Osteoblast (primary cell): ENCODE measurements at places on chromosomes 13 and 19. TPM values are rescaled to one million over a fixed set of nuclear protein-coding genes. Genes with fewer than 3 reads are reported as not detected.
A peak's percentile ranks its signal among the peaks of the same experiment; 100 is the strongest.

CNN1 gene
- 7.1 and 9.8 TPM in 2 replicates for total RNA-seq

GRCh38 chr13:93867481-93867880 is 612.0 kb downstream of the DCT start:
- no peak for DNase-seq
- H3K27ac ChIP-seq: no peak overlapping the region
- peaks cover 6% of the 10 kb centered on the region for H3K4me1 ChIP-seq
- no peak overlapping the region for H3K4me3 ChIP-seq

DNA sequence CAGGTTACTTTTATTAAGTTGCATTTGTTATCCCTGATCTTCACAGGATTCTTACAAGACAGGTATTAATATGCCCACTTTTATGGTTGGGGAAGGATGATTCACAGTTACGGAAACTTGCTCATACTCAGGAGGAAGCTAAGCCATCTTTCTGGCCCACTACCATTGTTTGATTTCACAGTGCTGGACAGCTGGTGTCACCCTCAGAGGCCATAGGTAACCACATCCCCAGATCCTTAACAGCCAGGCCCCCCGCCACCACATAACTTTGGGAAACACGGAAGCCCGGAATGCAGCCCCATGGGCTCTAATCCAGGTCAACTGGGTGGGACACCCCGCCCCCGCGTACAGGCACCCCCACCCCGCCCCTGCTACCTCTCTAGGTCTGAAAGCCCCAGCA is 119.7 kb downstream of the IRS2 start:
- H3K36me3 ChIP-seq: no peaks in the 10 kb centered on the region
- H3K27ac ChIP-seq: no peak overlapping the region
- H3K4me1 ChIP-seq: no peaks in the 10 kb centered on the region
- DNase-seq: no peak
- no peak overlapping the region for H3K4me3 ChIP-seq
- H3K27me3 ChIP-seq: no peaks in the 10 kb centered on the region

DNA sequence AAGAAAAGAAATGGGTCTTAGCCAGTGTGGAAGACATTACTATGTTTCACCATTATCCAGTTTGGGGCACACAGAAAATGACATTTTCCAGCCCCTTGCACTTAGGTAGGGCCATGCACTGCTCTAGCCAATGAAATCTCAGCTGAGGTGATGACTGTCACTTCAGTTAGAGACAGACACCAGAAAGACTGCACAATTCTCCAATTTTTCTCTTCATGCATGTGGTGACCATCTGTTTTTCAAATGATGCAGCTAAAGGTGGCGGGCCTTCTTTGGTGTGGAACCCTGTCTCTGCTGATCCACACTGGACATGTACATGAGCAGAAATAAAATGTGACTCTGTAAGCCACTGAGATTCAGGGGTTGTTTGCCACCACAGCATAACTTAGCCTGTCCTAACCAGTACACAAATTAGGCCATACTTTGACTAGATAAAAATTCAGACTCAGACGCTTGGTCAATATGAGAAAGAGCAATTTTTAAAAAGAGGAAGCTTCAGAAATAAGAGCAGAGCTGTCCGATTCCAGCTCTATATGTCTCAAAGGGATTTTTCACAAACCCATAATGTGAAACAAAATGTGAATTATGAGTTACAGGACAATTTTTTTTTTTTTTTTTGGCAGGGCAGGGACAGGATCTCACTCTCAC is 6.7 kb downstream of the ZNF565 start:
- no peak overlapping the region for H3K27ac ChIP-seq
- peaks cover 4% of the 10 kb centered on the region for H3K36me3 ChIP-seq
- H3K4me3 ChIP-seq: no peak overlapping the region
- no peaks in the 10 kb centered on the region for H3K27me3 ChIP-seq

SLC15A1 gene
- total RNA-seq: not detected in 2 replicates

GRCh38 chr19:47436712-47437401 is 17.5 kb upstream of the MEIS3 start:
- H3K4me3 ChIP-seq: no peak overlapping the region
- H3K27ac ChIP-seq: no peak overlapping the region
- peaks cover 5% of the 10 kb centered on the region for H3K27me3 ChIP-seq
- H3K4me1 ChIP-seq: no peaks in the 10 kb centered on the region
- peak; percentile 93 for DNase-seq

- H3K4me3 ChIP-seq: no peak overlapping the region
- peaks cover 8% of the 10 kb centered on the region for H3K4me1 ChIP-seq
- no peak for DNase-seq
- H3K27ac ChIP-seq: no peak overlapping the region
- no peaks in the 10 kb centered on the region for H3K36me3 ChIP-seq
These were observed 52.0 kb downstream of the TDRD3 start for GRCh38 chr13:60448907-60449510.

ZFP14 gene
- total RNA-seq: 4.3 and 5.3 TPM in 2 replicates

CEACAM18 gene
- total RNA-seq: not detected in 2 replicates

- no peak overlapping the region for H3K27ac ChIP-seq
- no peak overlapping the region for H3K4me3 ChIP-seq
- no peak for DNase-seq
- no peaks in the 10 kb centered on the region for H3K27me3 ChIP-seq
- no peaks in the 10 kb centered on the region for H3K4me1 ChIP-seq
- H3K36me3 ChIP-seq: no peaks in the 10 kb centered on the region
These were observed 19.2 kb downstream of the MAB21L1 start for GRCh38 chr13:35457258-35457657.

DNA sequence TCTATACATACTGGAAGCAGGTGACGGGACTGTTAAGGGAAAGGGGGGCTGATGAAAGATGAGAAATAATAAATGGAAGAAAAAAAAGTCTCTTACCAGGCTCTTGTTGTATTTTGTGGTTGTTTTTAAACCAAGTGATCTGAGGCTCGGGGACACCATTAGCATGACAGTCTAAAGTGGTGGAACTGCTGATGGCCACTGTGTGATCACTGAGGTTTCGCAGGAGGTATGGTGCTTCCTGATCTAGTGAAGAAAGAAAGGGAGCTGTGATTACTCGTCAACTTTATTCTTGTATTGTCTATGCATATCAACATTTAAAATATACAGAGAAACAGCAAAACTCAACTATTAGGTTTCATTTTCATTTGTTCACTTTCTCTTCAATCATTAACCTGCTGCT is 110.1 kb downstream of the FLT1 start:
- no peak overlapping the region for H3K4me3 ChIP-seq
- no peaks in the 10 kb centered on the region for H3K36me3 ChIP-seq
- no peaks in the 10 kb centered on the region for H3K4me1 ChIP-seq
- no peak overlapping the region for H3K27ac ChIP-seq
- no peak for DNase-seq

GRCh38 chr13:23288995-23289394 is 108.2 kb downstream of the SGCG start:
- no peak overlapping the region for H3K4me3 ChIP-seq
- no peaks in the 10 kb centered on the region for H3K27me3 ChIP-seq
- no peaks in the 10 kb centered on the region for H3K36me3 ChIP-seq

DNA sequence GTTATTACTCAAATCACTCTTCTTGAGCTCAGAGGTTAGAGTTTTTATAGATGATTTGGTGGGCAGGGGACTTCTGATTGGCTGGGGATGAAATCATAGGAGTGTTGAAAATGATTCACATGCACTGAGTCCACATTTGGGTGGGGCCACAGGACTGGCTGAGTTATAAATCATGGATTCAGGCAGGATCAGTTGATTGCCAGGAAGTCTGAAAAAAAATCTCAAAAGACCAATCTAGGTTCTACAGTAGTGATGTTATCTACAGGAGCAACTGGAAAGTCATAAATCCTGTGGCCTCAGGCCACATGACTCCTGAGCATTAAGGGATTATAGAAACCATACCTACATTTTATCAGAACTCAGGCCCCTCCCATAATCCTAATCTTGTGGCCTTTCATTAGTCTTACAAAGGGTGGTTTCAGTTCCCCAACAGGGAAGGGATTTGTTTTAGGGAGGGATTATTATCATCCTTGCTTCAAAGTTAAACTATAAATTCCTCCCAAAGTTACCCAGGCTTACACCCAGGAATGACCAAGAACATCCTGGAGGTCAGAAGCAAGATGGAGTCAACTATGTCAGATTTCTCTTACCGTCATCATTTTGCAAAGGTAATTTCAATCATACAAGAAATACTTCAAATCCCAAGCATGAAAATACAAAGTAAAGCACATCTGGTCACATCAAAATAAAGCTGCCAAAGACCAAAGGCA is 5.6 kb upstream of the CCDC70 start:
- no peak overlapping the region for H3K27ac ChIP-seq
- H3K4me1 ChIP-seq: no peaks in the 10 kb centered on the region
- no peak for DNase-seq
- H3K4me3 ChIP-seq: no peak overlapping the region

CERS1 gene
- 0.29 and 0.36 TPM in 2 replicates for total RNA-seq

DNA sequence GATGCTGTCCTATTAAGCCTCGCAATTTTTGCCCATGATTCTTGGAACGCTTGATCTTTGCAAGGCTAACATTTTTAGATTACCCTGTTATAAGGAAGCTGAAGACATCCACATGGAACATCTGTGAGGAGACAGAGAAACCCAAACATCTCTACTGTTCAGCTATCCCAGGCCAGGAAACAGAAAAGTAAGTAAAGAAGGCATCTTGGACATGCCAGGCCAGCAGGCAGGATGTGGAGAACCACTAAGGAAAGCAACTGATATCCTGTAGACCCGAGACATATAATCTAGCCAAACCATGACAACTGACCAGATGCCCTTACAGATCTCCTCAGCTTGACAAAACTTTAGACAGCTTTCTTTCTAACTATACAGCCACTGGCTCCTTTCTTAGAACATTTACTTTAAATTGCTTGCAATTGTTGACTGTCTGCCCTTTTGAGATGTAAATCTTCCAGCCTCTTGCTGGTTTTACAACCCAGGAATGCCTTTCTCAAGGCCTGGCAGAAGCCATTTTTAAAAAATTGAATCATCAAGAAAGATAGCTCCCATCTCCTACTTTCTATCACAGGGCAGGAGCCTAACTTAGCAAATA is 255.8 kb upstream of the DACH1 start:
- no peaks in the 10 kb centered on the region for H3K4me1 ChIP-seq
- DNase-seq: no peak
- H3K4me3 ChIP-seq: no peak overlapping the region
- no peak overlapping the region for H3K27ac ChIP-seq

- no peak overlapping the region for H3K4me3 ChIP-seq
- no peak for DNase-seq
- H3K4me1 ChIP-seq: no peaks in the 10 kb centered on the region
These were observed 51.0 kb downstream of the ZNF557 start for GRCh38 chr19:7120499-7120898.

DNA sequence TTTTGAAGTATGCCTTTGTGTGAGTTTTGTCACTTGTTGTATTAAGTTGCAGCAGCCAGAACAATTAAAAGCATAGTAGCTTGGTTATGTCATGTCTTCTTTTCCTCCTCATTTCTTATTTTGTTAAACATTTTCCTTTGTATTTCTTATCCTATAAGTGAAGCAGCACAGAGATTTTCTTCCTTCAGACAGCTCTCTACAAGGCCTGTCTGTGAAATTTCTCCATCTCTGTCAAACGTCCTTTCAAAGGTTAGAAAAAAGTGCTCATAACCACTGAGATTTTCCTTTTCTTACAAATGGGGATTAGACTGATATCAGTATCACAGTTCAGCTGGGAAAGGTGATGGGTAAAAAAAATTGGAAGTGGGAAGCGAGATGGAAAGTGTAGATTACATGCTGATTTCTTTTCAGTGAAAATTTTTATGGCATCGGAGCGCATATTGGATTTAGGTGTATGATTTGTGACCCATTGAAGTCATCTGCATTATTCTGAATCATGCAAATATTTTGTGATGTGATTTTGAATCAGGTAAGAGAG is 71.7 kb downstream of the GPC5 start:
- H3K27ac ChIP-seq: no peak overlapping the region
- no peak for DNase-seq
- no peak overlapping the region for H3K4me3 ChIP-seq

DNA sequence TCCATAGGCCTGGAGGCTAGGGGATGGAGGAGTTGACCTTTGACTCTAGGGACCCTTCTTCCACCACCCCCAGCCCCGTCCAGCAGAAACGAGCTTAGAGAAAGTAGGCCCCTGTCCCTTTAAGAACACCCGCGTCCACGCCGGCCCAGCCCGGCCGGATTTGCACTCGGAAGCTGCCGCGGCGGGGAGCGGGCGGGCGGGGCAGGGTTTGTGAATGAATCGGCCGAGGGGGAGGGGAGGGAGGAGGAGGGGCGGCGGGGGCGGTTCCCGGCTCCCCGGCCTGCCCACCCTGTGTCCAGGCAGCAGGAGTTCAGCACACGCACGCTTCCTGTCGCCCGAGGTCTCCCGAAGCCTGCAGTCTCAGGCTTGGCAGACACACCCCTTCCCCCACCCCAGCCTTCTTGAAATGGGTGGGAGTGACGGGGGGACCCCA is 1.5 kb downstream of the UNC13A start:
- H3K36me3 ChIP-seq: no peaks in the 10 kb centered on the region
- no peak overlapping the region for H3K27ac ChIP-seq
- H3K4me1 ChIP-seq: peaks cover 3% of the 10 kb centered on the region
- H3K4me3 ChIP-seq: no peak overlapping the region

URAD gene
- not detected in 2 replicates for total RNA-seq

ANKLE1 gene
- not detected in 2 replicates for total RNA-seq

FCHO1 gene
- total RNA-seq: 0.72 TPM in 1 of 2 replicates, not detected in the other

DNA sequence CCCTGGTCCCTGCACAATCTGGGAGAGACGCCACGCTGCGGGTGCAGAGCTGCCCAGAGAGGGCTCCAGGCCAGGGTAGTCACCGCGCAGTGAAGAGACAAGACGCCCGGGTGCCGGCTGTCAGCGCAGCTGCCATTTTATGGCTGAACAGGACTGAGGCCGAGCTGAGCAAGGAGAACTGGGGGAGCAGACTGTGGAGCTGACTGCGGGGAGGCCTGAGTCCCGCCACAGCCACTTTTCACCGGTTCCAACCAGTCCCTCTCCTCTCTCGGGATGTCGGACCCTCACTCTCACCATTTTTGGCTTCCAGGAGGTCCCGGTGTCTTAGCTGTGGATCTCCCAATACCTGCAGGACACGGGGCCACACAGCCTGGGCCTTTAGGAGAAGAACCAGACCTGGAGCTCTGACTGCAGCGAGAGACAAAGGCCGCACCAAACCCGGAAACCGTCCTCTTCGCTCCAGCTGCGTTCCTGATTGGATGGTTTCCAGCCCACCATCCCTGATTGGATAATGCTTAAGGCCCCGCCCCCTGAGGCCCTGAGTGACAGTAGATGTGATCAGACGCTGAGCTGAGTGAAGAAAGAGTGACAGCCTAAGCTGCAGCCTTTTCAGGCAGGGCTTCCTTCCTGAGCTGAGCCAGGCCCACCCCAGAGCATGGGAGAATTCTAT is at the start of gene ZNF626:
Gene ZNF626, minus strand, starts transcription at position 422 of the 670 bp plus-strand sequence. Its CDS starts 125 bp downstream, at position 297.
- peaks cover 25% of the 10 kb centered on the region for H3K36me3 ChIP-seq
- no peaks in the 10 kb centered on the region for H3K4me1 ChIP-seq
- peak within 1 kb of the TSS; percentile 98 for H3K27ac ChIP-seq
- peak; percentile 96 for DNase-seq

GRCh38 chr13:30216111-30216510 is 91.2 kb downstream of the KATNAL1 start:
- H3K27me3 ChIP-seq: no peaks in the 10 kb centered on the region
- no peaks in the 10 kb centered on the region for H3K4me1 ChIP-seq
- DNase-seq: no peak
- no peak overlapping the region for H3K4me3 ChIP-seq
- H3K36me3 ChIP-seq: peaks cover 3% of the 10 kb centered on the region
- H3K27ac ChIP-seq: no peak overlapping the region
